Stimulated activated CD4-positive, alpha-beta T cell treated with anti-CD3 and anti-CD28 coated beads, Interleukin-15, amount 100 ng/mL, for 48 hours (primary cell): ENCODE measurements at places on chromosomes 6 and 20.

DNA sequence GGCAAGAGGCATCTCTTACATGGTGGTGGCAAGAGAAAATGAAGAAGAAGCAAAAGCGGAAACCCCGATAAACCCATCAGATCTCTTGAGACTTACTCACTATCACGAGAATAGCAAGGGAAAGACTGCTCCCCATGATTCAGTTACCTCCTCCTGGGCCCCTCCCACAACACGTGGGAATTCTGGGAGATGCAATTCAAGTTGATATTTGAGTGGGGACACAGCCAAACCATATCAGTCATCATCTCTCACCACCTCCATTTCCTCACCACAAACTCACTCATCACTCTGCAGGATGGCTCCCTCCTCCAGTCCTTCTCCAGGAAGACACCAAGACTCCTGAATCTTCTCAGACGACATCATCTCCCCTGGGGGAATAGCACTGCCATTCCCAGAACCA lies 25.8 kb upstream of the SLC16A10 start:
- DNase-seq = no peak

DNA sequence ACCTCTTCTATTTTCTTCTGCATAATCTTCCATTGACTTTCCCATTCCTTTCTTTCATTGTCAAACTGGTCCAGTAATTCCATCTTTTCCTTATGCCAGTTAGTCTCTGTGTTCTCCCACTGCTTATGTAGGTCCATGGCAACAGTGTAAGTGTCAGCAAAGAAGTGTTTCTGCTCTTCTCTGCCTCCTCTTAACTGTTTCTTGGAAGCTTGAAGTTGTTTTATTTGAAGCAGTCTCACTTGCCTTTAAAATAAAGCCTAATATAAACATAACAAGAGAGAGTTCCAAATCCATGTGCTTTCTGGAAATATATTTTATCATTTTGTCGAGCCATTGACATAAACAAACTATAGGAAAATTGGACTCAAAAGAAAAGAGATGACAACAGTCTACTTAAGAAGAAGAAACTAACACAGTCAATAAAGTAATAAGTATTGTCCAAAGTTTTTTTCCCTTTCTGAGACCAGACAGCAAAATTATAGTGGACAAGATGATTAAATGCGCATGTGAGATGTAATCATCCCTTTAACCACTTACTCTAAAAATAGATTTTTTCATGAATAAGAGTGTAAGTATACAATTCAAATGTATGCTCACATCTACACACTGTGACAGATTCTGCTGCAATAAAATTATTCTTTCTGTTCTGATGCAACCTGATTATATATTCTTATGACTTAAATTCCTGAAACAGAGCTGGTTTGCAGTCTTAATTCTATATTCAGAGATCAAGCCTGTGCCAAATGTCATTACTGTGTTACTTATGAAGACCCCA lies 5.2 kb downstream of the KIAA0408 start:
- no peak for DNase-seq

- no peak for DNase-seq
Observed at GRCh38 chr6:166611631-166612030, 15.4 kb downstream of the RPS6KA2 start.

DNA sequence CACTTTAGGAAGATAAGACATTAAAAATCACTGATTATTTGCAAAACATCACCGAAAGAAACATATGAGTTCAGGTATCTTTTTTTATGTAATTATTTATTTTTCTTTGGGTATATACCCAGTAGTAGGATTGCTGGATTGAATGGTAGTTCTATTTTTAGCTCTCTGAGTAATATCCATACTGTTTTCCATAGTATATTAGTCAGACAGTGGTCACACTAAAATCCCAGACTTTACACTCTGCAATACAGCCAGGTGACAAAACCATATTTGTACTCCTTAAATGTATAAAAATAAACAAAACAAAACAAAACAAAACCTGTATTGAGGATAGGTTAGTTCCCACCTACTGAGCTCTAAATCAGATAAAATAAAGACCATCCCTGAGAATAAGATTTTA lies 1024.3 kb upstream of the EYS start:
- DNase-seq = no peak

DNA sequence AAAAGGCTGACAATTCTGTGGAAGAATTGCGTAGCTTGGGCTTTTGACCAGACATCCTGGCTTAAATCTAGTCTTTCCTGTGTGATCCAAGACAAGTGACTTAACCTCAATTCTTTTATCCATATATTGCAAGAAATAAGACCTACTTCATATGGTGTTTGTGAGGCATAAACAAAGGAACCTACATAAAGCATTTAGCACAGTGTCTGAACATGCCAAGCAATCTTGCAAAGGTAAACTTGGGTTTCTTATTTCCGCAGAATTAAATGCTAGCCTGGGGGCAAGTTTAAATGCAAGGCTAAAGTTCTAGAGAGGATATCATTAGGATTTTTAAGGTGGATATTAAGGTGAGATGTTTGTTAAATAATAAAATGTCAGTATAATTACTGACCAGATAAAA lies 47.9 kb downstream of the HDDC2 start:
- DNase-seq = no peak

GRCh38 chr20:54985091-54985490 lies 509.7 kb downstream of the DOK5 start:
- DNase-seq = no peak

DNA sequence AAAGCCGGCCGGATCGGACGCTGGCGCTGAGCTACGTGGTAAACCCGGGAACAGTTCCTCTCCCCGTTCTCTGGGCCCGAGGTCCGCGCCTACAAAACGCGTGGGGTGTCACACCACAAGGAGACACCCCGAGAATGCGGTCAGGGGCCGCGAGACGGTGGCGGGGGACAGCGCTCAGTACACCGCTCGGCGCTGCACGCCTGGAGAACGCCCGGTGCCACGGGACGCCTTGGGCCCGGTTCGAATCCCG lies 670 bp downstream of the NCOA5 start:
- DNase-seq = peak; percentile 42

- no peak for DNase-seq
Observed at GRCh38 chr6:157999168-158000051, 17.7 kb downstream of the SYNJ2 start.

DNA sequence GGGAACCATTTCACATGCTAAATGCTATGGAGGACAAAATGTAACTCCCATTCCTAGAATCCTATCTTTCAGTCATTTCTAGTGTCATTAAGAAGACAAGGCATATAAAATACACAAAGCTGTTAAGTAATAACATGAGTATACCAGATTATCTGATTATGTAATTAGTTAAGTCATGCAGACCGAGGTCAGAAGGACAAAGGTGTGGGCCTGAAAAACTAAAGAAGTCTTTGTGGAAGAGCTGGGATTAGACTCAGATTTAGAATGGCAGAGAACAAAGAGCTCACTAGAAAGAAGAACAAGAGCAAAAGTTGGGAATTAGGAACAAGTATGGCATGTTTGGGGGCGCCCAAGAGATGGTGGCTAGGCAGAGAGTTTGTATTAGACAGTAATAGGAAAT lies 37.0 kb downstream of the EFHC1 start:
- DNase-seq = no peak

DNA sequence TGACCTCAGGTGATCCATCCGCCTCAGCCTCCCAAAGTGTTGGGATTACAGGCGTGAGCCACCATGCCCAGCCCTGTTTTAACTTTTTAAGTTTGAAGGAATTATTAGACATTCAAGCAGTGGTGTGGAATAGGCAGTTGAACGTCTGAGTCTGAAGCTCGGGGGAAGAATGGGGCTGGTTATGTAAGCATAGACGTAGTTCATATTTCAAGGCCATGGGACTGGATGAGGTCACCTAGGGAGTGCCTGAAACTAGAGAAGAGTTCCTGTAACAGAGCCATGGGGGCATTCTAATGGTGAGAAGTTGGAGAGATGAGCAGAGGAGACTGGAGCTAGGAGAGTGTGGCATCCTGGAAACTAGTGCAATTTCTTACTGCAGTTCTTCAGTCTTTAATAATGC lies 6.4 kb downstream of the CDKAL1 start:
- no peak for DNase-seq

DNA sequence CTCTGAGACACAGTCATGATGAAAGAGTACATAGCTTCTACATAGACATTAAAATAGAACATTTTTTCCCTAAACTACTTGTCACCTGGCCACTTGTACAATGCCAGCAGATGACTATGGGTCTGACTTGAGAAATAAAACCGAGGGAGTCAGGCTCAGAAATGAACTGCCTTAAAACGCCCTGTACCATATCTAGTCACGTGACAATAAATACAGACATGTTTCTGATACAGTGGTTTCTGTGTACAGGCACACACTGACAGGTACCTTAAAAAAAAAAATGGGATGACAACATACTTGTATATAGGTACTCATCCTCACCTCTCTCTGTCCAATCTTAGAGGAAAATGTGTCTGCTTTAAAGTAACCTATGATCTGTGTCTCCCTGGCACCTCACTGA lies 144.1 kb downstream of the SH3BGRL2 start:
- no peak for DNase-seq

GRCh38 chr20:2739042-2739398 lies 46.4 kb downstream of the EBF4 start:
- DNase-seq = no peak

DNA sequence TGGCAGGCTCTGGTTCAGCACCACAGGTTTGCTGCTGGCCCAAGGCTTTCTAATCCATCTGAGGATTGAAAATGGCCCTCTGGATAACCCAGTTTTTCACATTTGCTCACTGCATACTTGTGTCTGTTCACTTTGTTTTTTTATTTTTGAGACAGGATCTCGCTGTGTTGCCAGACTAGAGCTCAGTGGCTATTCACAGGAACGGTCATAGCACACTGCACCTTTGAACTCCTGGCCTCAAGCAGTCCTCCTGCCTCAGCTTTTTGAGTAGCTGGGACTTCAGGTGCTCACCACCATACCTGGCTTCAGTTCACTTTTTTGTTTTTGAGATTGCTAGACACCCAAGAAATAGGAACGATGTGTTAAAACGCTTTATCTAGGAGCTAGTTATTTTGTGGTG lies 57.9 kb downstream of the ITCH start:
- DNase-seq = no peak

DNA sequence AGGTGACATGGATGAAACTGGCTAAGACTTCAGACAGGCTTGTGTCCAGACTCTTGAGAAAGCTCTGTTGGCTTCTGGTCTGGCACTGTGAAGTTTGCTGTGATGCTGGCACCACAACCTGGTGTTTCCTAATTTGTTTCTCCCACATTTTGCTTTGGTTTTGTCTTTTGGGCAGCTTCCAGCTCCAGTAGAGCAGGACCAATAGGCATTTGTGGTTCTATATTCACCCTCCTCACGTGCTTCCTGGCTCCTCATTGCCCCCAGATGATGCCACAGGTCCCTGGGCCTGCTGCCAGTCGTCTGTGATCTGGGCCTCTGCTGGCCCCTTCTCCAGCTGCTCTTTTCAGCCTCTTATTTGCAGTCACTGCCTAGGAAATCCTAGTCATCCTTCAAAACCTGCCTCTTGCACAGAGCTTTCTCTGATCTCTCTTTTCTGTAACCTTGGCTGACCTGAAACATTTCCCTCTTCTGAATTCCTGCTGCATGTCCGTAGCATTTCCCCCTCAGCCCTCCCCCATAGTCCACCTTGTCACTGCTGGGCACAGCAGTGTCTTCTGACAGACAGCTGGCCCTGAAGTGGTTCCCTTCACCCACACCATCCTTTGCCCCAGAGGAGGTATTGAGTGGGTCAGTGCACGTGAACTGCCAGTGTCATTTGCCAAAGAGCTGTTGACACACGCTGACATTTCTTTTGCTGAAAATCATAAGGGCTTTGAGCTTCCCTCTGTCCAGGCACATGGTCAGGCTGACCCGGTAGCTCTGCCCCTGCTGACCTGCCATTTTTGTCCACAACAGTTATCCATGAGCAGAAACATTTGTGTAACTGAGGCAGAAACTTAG lies 63.0 kb downstream of the PTPN1 start:
- no peak for DNase-seq

GRCh38 chr6:1667805-1668175 lies 58.1 kb downstream of the FOXC1 start:
- no peak for DNase-seq

DNA sequence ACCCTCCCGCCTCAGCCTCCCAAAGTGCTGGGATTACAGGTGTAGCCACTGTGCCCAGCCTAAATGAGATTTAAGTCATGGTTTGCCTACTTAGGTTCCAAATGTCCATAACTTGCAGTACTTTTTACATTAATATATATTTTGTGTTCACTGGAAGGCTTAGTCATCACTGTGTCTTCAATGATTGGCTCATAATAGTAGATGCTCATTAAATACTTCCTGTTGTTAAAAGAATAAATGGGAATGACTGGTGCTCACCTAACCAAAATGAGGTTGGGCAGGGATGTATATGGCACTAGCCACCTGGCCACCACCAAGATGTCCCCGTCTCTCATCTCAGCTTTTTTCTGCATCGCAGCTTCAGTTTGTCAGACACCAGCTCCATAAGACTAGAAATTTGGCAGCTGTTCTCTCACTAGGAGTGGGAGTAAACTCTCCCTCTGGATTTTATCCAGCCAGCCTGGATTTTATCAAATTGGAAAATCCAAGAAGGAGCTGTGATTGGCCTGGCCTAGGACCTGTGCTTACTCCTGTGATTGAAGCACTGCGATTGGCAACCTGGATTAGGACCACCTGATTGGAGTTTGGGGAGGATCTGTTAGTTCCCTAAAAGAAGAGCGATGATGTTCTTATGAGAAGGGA lies 1.1 kb upstream of the GLO1 start:
- no peak for DNase-seq

DNA sequence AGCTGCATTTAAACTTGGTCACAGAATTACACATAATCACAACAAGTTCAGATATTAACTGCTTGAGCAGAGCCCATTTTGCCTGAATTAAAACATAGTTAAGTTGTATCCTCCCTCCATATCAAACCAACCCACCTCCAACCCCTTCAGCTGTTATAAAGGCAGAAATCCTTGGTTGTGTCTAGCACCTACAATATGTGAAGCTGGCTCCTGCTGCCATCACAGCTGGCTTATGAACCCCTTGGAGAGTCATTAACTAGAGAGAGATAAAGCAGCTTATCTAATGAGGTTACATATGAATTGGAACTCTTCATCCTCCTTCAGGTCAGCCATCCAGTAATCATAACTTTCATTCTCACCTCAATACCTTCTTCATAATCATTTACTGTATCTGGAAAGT lies 101.8 kb downstream of the EPHA7 start:
- no peak for DNase-seq

DNA sequence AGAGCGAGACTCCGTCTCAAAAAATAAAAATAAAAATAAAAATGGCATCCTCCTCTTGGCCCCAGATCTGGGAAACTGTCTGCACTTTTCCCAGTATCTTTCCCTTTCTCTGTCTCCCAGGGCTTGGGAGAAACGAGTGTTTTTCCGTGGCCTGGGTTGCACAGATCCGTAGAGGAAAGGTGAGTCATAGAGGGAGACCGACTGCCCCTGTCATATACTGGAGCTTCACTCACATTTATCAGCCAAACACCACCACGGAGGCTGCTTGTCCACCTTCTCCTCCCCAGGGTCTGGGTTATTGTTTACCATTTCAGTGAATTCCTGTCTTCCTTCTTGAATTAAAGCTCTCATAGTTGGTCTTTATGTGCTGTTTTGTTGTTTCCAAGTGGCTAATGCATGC lies 31.9 kb upstream of the EIF2S2 start:
- DNase-seq = no peak
